Activated B cell treated with CpG ODN at 0.5 μM for 24 hours (primary cell): ENCODE measurements at places on chromosomes 11 and 22. TPM values are rescaled to one million over a fixed set of nuclear protein-coding genes. Genes with fewer than 3 reads are reported as not detected.

PLA2G3 gene
- not detected in 2 replicates for total RNA-seq

ISX gene
- total RNA-seq: not detected in 2 replicates

SEPTIN3 gene
- 0.49 and 0.54 TPM in 2 replicates for total RNA-seq

NRIP3 gene
- 0.32 TPM in 1 of 2 replicates, not detected in the other for total RNA-seq

MYOD1 gene
- total RNA-seq: not detected in 2 replicates

EPS8L2 gene
- 5.6 and 5.9 TPM in 2 replicates for total RNA-seq

OR4D5 gene
- not detected in 2 replicates for total RNA-seq

GLB1L2 gene
- 0.33 and 0.56 TPM in 2 replicates for total RNA-seq

PHLDA2 gene
- total RNA-seq: 0.42 and 0.54 TPM in 2 replicates

ZNF215 gene
- total RNA-seq: 5.3 and 5.4 TPM in 2 replicates

KCNK7 gene
- total RNA-seq: 1.0 and 1.1 TPM in 2 replicates

TECTA gene
- 0.24 and 0.27 TPM in 2 replicates for total RNA-seq

NUP160 gene
- 53.2 and 70.8 TPM in 2 replicates for total RNA-seq

ZC3H12C gene
- 0.83 and 0.95 TPM in 2 replicates for total RNA-seq

TRPC6 gene
- total RNA-seq: not detected in 2 replicates

SLC22A8 gene
- total RNA-seq: not detected in 2 replicates

OR2D2 gene
- total RNA-seq: not detected in 2 replicates

MRGPRX4 gene
- not detected in 2 replicates for total RNA-seq

PYGM gene
- total RNA-seq: 3.2 and 4.8 TPM in 2 replicates

MFRP gene
- not detected in 2 replicates for total RNA-seq

TPBGL gene
- total RNA-seq: not detected in 2 replicates

SCGB2A2 gene
- total RNA-seq: not detected in 2 replicates

SLC1A2 gene
- not detected in 2 replicates for total RNA-seq

MS4A5 gene
- total RNA-seq: not detected in 2 replicates

OR51I1 gene
- not detected in 2 replicates for total RNA-seq

THAP12 gene
- 56.5 and 60.2 TPM in 2 replicates for total RNA-seq

RASSF10 gene
- total RNA-seq: not detected in 2 replicates

P2RX6 gene
- total RNA-seq: 0.12 and 0.67 TPM in 2 replicates

CARD18 gene
- total RNA-seq: not detected in 2 replicates

PATE4 gene
- total RNA-seq: not detected in 2 replicates

MYRF gene
- total RNA-seq: 0.78 and 1.0 TPM in 2 replicates

PICK1 gene
- 21.5 and 25.5 TPM in 2 replicates for total RNA-seq

TSSK2 gene
- 0.13 TPM in 1 of 2 replicates, not detected in the other for total RNA-seq

FOLR1 gene
- not detected in 2 replicates for total RNA-seq

BEST1 gene
- total RNA-seq: 0.16 and 0.44 TPM in 2 replicates

FGF3 gene
- total RNA-seq: not detected in 2 replicates

MMP27 gene
- not detected in 2 replicates for total RNA-seq

TRIM51 gene
- not detected in 2 replicates for total RNA-seq

HORMAD2 gene
- total RNA-seq: not detected in 2 replicates

KLHDC7B gene
- 4.9 and 5.2 TPM in 2 replicates for total RNA-seq

PICALM gene
- 118 and 139 TPM in 2 replicates for total RNA-seq

CD6 gene
- 6.7 and 12.0 TPM in 2 replicates for total RNA-seq

THY1 gene
- total RNA-seq: not detected in 2 replicates

RPL27A gene
- total RNA-seq: 1,592 and 2,225 TPM in 2 replicates

LRRC74B gene
- not detected in 2 replicates for total RNA-seq

APOA4 gene
- not detected in 2 replicates for total RNA-seq

SSTR3 gene
- 1.7 and 1.8 TPM in 2 replicates for total RNA-seq

MADD gene
- total RNA-seq: 60.9 and 86.9 TPM in 2 replicates

CDC42BPG gene
- total RNA-seq: 2.2 and 3.7 TPM in 2 replicates

GAS2 gene
- 2.6 and 3.5 TPM in 2 replicates for total RNA-seq

CD151 gene
- 14.4 and 14.5 TPM in 2 replicates for total RNA-seq

PKNOX2 gene
- total RNA-seq: not detected in 2 replicates

EHD1 gene
- 357 and 360 TPM in 2 replicates for total RNA-seq

GUCY1A2 gene
- total RNA-seq: 0.07 TPM in 1 of 2 replicates, not detected in the other

KRTAP5-11 gene
- not detected in 2 replicates for total RNA-seq

RAB38 gene
- 0.24 and 0.46 TPM in 2 replicates for total RNA-seq

OVCH2 gene
- total RNA-seq: not detected in 2 replicates
